Stimulated activated CD4-positive, alpha-beta T cell treated with anti-CD3 and anti-CD28 coated beads, Interleukin-15, amount 100 ng/mL, for 48 hours (primary cell): ENCODE measurements at places on chromosomes 6 and 20.

GRCh38 chr20:59583428-59584277 is 20.7 kb upstream of the PHACTR3 start:
- no peak for DNase-seq

- DNase-seq, result no peak
Observed at GRCh38 chr6:55604021-55604420, 25.0 kb upstream of the HMGCLL1 start.

DNA sequence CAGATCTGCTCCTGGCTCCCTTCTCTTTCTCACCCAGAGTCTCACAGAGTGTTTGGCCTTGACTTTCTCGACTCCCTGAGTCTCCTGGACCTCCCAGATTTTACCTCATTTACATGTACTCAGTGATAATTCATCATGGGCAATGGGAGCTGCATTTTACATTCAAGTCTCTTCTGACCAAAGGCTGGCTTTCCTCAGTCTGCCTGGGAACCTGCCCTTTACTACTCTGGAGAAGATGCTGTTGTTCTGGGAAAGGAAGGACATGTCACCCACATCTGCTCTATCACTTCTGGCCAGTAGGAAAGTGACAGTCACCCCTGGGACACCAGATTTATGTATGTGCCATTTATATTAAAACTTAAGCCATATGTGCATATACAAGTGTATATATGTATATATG is 7.4 kb downstream of the LRRN4 start:
- DNase-seq, result no peak

- DNase-seq, result no peak
Observed at GRCh38 chr6:104527761-104528415, 331.8 kb downstream of the HACE1 start.

DNA sequence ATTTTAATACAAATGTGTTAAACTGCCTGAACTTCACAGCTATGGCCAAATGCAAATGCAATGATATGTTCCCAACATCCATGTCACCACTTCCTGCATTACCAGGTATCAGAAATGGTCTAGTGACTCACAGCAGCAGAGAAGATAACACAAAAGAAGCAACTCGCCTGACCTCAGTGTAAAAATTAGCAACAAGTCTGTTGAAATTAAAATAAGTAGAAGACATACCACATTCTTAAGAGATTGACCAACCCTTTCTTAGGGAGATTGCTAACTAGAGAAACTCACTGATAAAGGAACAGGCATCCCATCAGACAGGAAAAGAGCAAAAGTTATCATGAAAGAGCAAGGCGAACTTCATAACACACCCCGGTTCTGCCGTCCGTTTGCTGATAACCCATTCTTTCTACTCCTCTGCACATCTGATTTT is 45.1 kb downstream of the RNASET2 start:
- no peak for DNase-seq

GRCh38 chr6:168280020-168280898 is 39.3 kb downstream of the DACT2 start:
- no peak for DNase-seq

DNA sequence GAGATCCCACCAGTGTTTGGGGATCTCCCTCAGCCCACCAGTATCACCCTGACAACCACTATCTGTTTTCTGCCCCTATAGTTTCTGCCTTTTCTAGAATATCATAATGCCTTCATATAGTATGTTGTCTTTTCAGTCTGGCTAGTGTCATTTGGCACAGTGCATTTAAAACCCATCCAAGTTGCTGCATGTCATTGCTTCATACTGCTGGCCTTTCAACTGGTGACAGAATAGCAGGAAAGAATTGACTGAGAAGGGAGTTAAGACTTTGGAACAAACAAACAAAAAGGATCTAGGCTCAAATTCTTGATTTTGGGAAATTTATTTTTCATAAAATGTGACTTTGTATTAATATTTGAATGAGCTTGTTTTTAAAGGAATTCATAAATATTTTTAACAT is 4.5 kb downstream of the LMBRD1 start:
- no peak for DNase-seq

GRCh38 chr6:148611213-148611612 is 135.6 kb upstream of the UST start:
- DNase-seq, result no peak

DNA sequence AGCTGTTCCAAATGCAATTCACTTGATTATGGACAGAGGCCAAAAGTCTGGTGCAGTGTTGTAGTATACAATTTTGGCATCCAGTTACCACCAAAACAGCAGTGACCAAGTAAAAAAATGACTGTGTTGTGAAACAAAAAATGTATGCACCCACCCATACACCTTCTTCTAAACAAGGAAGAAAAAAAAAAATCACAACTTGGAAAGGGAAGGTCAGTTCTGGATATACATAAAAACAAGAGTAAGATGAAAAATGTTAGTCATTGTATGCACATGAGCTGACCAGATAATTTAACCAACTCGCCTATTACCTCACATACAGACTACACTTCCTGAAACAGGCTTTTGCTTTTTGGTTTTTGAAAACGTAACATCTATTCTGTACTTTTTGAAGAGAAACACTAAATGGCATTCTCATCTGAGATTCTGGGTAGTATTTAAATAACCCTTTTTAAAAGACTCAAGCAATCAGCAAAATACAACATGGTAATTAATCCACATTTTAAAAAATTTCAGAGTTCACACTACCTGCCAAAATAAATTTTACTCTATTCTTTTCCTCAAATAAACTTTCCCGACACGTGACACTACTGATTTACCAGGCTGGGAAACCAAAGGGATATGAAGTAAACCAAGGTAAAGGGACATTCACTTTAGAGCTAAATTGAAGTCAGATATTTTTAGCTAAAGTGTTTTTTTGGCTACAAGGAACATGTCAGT is 141.6 kb upstream of the SHLD1 start:
- no peak for DNase-seq

GRCh38 chr6:142045380-142046278 is 87.1 kb upstream of the GJE1 start:
- DNase-seq, result no peak

GRCh38 chr6:131721161-131721560 is 10.3 kb upstream of the CTAGE9 start:
- no peak for DNase-seq

- no peak for DNase-seq
Observed at GRCh38 chr6:40963019-40963418, 76.0 kb downstream of the UNC5CL start.

GRCh38 chr20:61682996-61683681 is 382.5 kb downstream of the TAF4 start:
- no peak for DNase-seq

- no peak for DNase-seq
Observed at GRCh38 chr6:56505512-56506260, 137.0 kb downstream of the DST start.

DNA sequence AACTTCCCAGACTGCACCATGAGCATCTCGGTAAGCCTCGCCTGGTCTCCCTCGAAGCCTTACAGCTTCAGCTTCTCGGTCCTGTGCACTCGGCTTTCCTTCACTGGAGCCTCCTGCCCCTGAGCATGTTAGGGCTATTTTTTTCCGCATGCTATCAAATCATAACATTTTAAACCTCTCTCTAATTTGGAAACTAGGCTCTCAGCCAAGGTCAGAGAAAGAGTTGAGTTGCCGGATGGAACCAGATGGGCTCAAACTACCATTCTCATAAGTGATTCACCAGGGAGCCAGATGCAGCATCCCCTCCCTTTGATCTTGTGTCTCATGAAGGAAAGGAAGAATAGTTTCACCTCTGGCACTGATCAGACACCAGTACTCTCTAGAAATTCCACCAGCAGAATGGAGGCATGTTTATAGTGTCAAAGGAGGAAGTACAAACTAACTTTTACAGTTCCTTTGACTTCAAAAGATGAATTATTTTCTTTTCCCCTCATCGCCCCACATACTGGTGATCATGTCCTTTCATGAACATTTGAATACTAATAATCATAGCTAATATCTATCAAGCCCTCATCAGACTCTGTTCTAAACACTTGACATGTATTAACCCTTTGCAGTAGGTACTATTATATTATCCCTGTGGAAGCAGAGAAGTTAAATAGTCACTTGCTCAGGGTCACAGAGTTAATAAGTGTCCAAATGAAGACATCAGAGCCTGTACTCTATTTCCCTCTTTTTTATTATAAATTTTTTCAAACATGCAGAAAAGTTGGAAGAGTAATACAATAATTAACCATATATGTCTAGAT is 46.7 kb downstream of the MAP1LC3A start:
- no peak for DNase-seq

- no peak for DNase-seq
Observed at GRCh38 chr6:130494729-130495128, 128.9 kb downstream of the TMEM200A start.

DNA sequence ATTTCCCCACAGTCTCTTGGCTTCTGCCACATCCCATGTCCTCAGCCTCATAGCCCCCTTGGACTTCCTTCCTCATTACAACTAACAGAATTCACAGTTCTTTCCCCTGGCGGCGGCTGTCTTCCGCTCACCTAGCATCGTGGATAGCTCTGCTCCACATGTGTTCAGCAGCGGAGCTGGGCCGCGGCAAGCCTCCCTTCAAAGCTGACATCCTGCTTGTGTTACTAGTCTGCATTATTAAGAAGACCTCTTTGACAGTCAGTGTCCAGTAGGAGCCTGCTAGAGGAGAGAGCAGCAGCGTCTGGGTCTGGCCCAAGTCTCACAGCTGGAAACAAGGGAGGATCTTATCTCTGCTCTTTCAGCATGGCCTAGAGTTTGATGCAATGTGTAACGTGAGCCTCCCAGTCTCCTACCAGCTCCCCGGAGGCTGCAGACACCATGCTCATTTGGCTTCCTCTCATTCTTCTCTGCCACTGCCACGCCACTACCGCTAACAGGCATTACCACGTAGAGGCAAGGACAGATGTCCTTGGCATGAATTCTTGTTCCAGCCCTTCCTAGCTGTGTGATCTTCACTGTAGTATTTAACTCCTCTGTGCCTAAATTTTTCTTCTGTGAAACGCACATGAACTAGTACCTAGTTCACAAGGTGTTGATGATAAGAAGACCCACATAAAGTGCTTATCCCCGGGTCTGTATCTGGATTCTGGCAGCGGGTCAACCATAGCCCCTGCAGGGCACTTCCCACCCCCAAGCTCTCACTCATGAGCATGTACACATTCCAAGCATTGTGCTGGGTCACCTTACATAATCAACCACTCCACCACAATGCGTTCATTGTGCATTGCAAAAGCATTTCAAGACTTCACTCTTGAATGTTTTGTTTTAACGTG is 107.1 kb upstream of the BACH2 start:
- DNase-seq, result no peak

GRCh38 chr6:44266347-44266746 is 996 bp upstream of the NFKBIE start:
- no peak for DNase-seq

DNA sequence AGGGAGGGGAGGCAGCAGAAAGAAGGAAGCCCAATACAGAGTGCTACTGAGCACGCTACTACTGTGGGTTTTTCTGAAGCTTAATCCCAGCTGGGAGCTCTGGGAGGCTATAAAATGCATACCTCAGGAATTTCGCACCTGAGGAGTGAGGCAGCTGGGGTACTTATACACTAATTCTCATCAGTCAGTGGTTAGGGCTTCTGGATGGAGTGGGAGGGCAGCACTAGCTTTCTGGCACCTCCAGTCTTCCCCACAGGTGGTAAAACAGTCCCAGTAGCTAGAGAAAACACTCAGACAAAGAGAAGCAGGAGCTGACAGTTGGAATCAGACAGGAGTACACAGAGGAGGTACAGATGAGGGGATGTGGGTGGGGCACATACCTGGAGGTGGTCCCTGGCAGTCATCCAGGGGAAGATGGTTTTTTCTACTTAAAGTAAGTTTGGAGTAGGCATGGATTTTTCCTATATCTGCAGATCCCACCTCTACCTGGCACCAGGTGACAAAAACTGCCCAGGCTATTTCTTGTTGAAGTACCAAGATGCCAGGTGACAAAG is 37.8 kb downstream of the CPXM1 start:
- DNase-seq, result no peak

GRCh38 chr6:166496460-166496859 is 90.0 kb downstream of the RAMACL start:
- DNase-seq, result no peak

DNA sequence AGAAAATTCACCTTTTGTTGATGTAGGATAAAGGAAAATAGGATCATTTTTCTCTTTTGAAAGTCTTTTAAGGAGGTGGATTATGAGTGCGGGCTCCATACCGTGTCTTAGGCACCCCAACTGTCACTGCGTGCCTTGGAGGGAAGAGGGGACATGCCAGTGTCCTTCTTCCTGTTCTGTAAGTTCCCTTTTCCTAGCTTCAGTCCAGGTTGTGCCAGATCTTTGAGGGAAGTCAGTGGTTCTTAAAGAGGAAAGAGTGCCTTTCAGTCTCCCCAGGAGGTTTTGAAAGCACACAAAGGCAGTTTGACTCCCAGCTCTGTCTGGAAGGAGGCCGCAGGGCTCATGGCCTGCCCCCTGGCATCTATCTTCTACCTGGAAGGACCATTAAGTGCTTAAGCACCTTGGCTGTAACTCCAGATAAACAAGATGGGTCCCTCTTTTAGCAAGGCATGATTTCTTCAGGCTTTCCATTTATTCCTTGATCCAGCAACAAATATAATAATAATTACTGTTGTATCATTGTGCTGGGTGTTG is 13.0 kb downstream of the EFCAB8 start:
- no peak for DNase-seq

DNA sequence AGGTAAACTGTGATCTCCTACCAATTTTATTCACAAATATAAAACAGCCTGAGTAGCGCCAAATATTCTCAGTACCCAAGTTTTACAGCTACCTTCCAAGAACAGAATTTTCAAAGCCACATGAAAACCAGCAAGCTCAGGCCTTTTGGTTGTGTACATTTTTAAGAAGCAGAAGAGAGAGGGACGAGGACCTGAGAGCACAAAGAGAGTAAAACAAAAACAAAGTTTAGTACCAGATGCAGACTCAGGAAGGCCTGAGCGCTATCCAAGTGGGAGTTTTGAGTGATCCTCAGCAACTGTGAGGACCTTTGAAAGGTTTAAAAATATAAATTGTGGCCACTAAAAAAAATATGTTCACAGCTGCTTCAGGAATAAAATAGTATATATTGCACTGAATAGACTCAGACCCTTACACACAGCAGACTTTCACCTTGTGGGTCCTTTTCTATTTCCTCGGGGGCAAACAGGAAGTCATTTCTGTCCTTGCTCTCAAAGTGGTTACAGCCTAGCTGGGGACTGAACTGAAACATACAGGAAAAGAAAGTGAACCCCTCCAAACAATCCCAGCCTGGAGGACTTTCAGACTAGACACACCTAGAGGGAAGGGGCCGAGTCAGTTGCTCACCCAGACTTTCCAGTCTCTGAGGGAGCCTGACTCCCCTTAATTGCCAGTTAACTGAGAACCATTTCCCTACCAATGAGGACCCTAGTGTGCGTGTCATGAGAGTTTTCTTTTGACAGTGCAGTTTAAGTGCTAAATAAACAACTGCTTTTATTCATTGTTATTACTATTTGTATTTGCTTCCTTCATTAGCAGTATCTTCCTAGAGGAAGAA is 48.5 kb upstream of the NT5E start:
- DNase-seq, result no peak
